Activated naive CD4-positive, alpha-beta T cell treated with anti-CD3 and anti-CD28 coated beads, Interleukin-2, amount 50 U/mL, for 16 hours (primary cell): ENCODE measurements at places on chromosomes 7 and 10.

GRCh38 chr10:21387868-21388267, 137.6 kb downstream of the SKIDA1 start:
- DNase-seq: no peak

GRCh38 chr7:33874943-33875342, 30.4 kb upstream of the BMPER start:
- DNase-seq: no peak

GRCh38 chr10:54993148-54993547, 192.1 kb upstream of the PCDH15 start:
- DNase-seq: no peak

DNA sequence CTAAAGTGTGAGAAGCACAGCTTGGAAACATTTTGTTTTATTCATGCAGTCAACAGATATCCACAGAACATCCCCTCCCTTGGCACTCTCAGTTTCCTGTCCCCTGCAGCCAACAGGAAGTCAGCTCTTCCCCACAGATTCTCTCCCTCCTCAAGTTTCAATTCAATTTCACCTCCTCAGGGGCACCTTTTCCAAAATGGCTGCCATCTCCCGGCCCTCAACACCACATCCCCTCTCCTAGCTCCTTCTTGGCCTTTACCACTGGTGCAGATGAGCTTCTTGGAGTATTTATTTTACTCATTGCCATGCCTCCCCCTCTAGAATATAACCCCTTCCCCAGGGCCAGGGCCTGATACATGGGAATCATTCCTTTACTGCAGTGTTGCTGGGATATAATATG, 94.0 kb downstream of the WDR11 start:
- no peak for DNase-seq

DNA sequence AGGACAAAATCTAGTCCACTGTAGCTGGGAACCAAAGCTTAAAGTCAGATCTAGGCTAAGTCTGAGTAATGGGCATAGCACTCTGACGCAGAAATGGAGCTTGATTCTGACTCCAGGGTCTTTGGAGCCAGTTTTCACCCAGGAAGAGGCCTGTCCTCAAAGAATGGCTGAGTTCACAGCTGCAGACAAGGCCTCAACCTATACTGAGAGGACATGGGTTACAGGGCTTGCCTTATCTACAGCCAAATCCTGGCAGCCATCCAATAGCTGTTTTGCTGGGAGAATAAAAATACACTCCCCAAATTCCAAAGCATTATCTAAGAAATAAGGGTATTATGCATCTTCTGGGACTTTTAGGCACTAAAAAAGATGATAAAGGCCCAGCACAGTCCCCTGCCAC, 154.8 kb downstream of the RAPGEF5 start:
- DNase-seq: no peak

DNA sequence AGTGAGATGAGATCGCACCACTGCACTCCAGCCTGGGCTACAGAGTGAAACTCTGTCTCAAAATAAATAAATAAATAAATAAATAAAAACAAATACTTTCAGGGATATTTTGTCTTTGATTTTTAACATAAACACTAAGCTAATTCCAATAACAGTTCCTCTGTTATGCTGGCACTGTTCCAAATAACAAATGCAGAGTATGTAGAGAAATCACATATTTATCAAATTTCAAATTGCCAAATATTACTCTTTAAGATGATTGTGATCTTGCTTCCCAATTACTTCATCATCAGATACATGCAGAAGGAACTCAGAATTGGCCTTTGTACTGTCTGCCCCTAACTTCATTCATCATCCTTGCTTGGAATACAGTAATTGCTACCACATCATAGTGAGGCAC, 19.7 kb downstream of the FAM24A start:
- no peak for DNase-seq

DNA sequence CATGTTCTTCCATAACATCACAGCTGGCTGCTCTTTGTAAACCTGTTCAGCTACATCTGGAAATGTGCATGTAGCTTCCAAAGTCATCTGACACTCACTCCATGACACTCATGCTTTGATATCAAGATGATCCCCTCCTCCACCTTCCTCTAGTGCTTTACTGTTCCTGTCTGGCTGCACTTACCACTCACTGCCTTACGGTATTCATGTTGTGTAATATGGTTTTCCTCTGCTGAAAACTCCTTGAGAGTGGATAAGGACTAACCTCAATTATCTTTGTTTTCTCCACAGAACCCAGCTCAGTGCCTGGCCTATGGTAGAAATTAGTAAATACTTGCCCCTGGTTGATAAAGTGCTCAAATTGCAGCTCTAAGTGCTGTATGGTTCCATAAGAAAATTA, 483.9 kb downstream of the HTR7 start:
- DNase-seq: no peak

GRCh38 chr10:117398029-117398428, 22.8 kb upstream of the PDZD8 start:
- DNase-seq: no peak

GRCh38 chr7:42414941-42415505, 178.0 kb upstream of the GLI3 start:
- no peak for DNase-seq

DNA sequence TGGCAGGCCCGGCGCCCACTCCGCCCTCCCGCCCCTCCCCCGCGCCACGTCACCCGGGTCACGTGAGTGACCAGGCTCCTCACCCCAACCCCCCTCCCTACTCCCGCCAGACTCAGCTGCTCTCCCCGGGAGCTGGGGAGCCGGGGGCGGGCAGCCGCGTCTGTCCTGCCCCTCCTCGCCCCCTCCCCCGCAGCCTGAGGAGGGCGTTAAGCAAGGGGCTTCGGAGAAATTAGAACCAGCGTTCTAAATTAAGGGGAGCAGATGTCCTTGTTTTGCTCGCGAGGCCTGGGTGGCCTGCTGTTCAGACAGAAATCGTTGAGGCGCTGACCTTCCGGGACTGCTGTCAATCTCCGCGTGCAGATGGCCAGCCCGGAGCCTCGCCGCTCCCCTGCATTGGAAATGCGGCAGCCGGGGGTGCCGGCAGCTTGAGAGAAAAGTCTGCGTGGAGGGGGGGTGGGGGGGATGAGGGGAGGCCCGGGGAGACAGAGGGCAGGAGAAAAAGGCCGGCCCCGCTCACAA, 102.2 kb upstream of the ZNF438 start:
- DNase-seq: peak; percentile 69

- no peak for DNase-seq
Measured at GRCh38 chr10:28558923-28559508, 26.1 kb downstream of the WAC start.

GRCh38 chr7:105296491-105296890, 92.2 kb downstream of the SRPK2 start:
- no peak for DNase-seq

DNA sequence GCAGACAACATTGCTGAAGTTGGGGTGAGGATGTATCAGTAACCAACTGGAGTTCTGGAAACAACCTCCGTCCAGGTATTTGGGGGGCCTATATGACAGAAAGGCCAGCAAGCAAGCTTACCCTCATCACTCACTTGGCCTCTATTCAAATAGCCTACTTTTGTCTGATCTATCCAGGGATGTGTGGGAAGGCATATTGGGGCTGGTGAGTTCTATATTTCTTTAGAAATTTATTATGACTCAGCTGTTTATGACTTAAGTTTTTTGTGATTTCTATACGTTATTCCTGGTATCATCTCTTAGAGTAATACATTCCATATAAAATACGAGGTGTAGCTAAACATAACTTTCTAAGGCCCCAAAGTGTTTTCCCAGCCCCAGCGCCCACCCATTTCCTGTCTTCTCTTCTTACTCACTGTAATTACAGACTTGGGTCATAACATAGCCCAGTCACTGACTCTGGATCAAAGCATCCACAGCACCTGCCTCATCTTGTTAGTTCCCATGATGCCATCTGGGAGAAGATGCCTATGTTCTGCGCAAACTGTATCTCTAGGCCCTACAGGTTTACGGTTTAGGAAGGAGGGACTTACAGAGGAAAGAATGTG, 18.1 kb downstream of the GARS1 start:
- no peak for DNase-seq

DNA sequence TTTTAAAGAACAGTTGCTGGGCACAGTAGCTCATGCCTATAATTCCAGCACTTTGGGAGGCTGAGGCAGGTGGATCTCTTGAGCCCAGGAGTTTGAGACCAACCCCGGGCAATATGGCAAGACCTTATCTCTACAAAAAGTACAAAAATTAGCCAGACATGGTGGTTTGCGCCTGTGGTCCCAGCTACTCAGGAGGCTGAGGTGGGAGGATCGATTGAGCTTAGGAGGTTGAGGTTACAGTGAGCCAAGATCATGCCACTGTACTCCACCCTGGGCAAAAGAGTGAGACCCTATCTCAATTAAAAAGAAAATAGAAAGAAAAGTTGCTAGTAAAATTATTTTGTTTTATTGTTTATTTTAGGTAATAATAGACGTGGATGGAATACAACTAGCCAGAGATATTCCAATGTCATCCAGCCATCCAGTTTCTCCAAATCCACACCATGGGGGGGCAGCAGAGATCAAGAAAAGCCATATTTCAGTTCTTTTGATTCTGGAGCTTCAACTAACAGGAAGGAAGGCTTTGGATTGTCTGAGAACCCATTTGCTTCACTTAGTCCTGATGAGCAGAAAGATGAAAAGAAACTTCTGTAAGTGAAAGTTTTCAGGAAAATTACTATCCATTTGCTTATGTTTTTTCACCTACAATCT, 3.0 kb downstream of the NUP42 start:
- no peak for DNase-seq

DNA sequence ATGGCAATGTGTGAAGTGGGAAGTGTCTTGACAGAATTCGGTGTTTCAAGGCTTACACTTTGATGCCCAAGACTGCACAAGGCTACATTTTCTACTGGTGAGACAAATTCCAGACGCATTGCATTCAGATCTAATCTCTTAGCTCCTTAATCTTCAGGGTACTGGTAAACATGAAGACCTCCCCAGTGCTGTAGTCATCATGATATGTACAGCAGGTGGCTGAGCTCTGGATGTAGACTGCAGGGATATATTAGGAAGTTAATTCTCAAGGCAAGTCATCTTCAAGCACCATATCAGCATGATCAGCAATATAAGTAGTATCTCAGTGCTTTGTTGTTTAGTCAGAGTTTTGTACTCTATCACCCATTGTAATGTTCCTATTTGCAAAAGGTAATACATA, 61.8 kb downstream of the IKZF1 start:
- no peak for DNase-seq

- no peak for DNase-seq
Measured at GRCh38 chr10:132450466-132450824, 53.4 kb downstream of the PWWP2B start.
